ENCODE measurements at places on chromosomes 2 and 18. TPM values are rescaled to one million over a fixed set of nuclear protein-coding genes. Genes with fewer than 3 reads are reported as not detected.

TRIM54 gene
- not detected for total RNA-seq

TMEM87B gene
- total RNA-seq = 24.6 TPM

CXCR1 gene
- not detected for total RNA-seq

DSG4 gene
- not detected for total RNA-seq

NEURL3 gene
- not detected for total RNA-seq

DNAJC10 gene
- total RNA-seq = 32.9 TPM

XDH gene
- not detected for total RNA-seq

FBXO48 gene
- 2.7 TPM for total RNA-seq

POTEJ gene
- total RNA-seq = not detected

BUB1 gene
- 11.7 TPM for total RNA-seq

ITM2C gene
- total RNA-seq = 29.3 TPM
